GM23248 (cell line): ENCODE measurements at places on chromosomes 5 and 9. TPM values are rescaled to one million over a fixed set of nuclear protein-coding genes. Genes with fewer than 3 reads are reported as not detected.

Gene PCDHGA6
- 5.4 and 5.8 TPM in 2 replicates for total RNA-seq

Gene SPATA31C2
- not detected in 2 replicates for total RNA-seq

Gene RASA1
- total RNA-seq = 52.5 and 67.8 TPM in 2 replicates

Gene MAPK9
- total RNA-seq = 23.0 and 23.7 TPM in 2 replicates

Gene GABRA6
- total RNA-seq = not detected in 2 replicates

Gene TNFSF15
- under 0.01 TPM in 1 of 2 replicates, not detected in the other for total RNA-seq
